Astrocyte of the spinal cord (primary cell): ENCODE measurements at places on chromosomes 11 and 22.

DNA sequence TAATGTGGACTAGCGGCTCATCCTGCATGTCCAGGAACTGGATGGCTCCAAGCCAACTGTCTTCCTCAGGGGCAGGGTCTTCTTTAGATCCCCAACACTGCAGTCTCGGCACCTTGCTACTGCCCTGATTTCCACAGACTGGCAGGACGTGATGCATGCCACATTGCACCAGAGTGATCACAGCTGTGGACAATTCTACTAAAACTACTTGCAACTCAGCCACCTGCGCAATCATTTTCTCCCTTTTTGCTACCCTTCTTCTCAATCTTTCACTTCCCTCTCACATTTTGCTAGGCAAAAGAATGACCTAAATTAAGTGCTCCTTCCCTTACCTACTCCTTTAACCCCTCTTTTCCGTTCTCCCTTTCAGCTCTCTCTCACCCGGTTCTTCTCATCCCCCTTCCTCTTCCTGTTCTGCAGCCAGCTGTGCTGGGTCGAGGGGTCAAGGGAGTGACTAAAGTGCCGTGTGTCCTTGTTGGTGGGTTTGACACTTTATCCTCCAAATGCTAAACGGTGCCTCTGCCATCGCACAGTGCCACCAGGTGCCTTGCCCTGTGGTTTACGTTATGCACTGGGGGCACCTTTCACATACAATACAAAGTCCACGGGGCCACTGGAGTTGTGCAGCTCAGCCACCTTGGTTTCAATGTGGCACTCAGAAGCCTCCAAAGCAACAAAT lies 11.5 kb upstream of the PEX26 start:
- no peak for DNase-seq

DNA sequence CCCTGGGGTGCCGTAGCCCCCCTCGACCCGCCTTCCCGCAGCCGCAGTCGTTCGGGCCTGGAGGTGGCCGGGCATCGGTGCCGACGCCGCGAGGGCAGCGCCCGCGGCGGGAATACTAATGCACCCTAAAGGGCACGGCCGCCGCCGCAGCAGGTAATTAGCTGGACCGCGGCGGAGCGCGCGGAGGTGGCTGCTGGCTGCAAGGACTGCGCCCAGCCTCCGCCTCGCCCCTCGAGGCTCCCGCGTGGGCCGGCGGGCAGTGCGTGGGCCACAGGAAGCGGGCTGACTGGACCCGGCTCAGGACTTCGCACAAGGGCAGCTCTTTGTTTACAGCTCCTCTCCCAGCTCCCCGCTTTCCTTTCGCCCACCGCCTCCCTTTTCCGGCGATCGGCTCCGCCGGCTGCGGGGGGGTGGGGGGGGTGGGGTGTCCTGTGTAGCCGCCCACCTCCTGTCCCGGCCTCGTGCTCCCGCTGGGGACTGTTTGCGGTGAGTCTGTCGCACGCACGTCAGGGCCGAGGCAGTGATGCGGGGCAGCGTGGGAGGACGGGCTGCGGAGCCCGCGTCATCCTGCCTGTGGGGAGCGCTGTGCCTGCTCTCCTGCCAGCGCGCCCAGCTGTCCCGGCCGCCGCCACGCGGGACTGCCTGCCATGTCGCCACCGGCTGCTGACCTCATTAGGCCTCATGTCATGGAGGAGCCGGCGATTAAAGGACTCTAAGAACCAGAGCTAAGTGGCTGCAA lies 53.2 kb downstream of the GRIK4 start:
- peak; percentile 25 for DNase-seq

DNA sequence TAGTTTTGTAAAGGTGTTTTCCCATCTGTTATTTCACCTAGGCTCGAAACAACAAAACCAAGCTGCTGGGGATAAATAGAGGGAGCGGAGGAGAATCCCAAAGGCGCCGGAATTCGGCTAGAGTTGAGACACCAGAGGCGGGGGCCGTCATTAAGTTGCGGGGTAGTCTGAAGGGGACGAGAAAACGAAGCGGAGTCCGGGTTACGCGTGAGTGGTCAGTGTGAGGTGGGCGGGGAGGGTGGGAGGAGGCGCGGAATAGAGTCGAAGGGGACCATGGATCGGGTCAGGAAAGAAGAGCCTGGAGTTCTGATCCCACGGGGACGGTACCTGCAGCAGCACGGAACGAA lies 361 bp downstream of the SRPRA start:
- DNase-seq, result no peak

DNA sequence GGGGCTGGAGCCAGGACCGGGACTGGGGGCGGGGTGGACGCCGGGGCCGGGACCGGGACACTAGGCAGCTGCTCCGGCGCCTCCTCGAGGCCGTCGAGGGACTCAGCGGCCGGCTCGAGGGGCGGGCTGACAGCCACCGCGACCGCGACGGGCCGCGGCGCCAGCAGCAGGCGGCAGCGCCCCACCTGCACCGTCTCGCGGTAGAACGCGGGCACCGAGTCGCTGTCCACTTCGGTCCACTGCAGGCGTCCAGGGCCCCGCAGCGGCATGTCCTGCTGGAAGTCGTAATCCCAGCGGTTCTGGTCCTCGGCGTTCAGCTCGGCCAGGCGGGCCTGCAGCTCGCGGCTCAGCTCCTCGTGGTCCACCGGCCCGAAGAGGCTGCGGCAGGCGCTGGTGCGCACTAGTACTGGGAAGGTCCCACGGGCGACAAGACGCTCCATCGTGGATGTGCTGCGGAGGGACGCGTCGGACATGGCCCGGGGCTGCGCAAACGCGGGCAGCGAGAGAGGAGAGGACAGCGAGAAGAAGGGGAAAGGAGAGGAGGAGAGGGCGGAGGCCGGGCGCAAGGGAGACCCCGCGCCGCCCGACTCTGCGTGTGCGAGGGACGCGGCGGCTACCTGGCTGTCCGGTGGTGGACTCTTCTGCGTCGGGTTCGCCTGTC lies 428 bp downstream of the CDKN1C start:
- DNase-seq, result peak; percentile 42

- no peak for DNase-seq
Observed at GRCh38 chr11:8477151-8477550, 116.9 kb downstream of the STK33 start.

DNA sequence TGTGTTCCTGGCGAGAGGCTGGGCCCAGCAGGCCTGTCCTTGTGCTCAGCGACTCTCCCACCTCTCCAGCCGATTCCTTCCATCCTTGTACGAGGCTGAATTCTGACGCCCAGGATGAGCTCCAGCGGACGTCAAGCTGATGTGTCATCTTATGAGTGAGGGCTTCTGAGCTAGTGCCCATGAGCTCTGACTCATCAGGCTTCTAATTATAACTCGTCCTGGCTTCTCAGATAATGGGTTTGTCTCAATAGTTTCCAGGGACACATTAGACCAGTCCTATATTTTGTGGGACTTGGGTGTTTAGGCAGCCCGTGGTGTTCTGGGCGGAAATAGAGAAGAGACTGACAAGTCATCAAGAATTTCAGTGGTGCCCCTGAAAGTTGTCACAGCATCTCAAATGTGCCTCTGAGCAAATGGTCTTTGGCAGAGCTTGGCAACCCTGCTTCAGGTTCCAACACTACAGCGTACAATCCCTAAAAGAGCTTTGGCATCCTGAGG lies 108.2 kb upstream of the CD44 start:
- peak; percentile 97 for DNase-seq

DNA sequence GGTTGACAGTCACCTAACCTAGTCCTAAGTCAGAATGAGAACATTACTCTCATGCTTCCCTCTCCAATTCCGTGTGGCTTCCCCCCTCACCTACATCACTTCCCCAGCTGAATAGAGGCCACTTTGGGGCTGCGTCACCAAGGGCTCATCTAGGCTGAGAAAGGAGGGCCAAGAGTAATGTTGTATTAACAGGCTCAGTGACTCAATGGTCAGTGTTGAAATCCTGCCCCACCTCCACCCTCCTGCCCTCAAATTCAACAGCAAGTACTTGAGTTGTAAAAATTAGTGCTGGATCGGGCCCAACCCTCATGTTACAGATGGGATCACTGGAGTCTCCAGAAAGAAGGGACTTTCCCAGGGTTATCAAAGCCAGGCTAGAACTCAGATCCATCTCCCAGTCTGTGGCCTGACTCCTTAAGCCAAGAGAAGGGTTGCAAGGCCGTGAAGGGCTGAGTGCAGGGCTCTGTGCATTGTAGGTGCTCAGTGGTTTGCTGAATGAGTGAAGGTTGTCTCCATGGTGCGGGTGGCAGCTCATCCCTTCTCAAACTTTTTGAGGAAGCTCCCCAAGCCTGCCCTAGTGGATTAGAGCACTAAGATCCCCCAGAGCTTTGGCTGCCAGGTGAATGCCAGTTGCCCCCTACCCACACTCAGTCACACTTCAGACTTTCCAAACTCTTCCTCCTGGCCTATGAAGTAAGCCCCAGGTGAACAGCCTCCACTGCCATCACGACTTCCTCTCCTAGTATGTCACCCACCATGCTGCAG lies 3.2 kb downstream of the DGAT2 start:
- peak; percentile 10 for DNase-seq

GRCh38 chr11:63775191-63775590 lies 6.6 kb upstream of the ZFTA start:
- no peak for DNase-seq

GRCh38 chr11:113311536-113311935 lies 2.8 kb upstream of the TTC12 start:
- DNase-seq, result no peak

- no peak for DNase-seq
Observed at GRCh38 chr11:18063125-18063524, 17.1 kb upstream of the TPH1 start.

DNA sequence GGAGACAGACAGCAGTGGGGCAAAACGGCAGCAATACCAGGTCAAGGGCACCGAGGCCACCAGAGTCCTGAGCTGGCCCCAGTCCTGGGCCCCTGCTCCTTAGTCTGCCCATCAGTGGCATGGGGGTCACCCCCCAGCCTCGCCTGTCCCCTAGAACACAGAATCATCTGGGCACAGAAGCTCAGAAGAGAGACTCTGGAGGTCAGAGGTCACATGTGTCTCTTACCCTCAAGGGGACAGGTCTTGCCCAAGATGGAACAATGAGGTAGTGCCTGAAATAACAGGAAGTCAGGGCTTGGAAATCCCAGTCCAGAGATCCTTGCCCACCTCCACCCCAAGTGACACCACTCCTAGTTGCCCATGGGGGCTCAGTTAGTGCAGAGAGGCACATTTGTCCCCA lies 20.6 kb downstream of the PDE2A start:
- DNase-seq, result no peak

DNA sequence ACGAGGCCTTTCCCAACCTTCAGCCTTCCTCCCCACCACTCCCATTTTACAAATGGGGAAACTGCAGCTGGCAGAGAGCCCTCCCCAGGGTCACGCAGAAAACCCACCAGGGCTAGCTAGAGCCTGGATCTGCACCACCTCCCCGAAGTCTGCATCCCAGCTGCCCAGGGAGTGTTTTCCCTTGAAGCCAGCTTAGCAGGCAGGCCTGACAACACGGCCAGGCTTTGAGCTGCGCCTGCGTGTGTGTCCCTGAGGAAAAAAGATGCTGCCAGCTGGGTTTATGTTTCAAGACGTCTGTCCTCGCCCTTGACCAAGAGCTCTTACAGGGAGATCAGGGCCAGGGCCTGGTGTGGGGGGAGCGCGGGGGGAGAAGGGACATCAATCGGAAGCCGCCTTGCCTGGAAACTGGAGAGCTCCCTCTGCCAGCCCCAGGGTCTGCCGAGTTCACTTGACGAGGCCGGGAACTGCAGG lies 20.3 kb downstream of the WNT11 start:
- peak; percentile 3 for DNase-seq

- DNase-seq, result no peak
Observed at GRCh38 chr22:17194213-17194612, 25.0 kb downstream of the ADA2 start.

DNA sequence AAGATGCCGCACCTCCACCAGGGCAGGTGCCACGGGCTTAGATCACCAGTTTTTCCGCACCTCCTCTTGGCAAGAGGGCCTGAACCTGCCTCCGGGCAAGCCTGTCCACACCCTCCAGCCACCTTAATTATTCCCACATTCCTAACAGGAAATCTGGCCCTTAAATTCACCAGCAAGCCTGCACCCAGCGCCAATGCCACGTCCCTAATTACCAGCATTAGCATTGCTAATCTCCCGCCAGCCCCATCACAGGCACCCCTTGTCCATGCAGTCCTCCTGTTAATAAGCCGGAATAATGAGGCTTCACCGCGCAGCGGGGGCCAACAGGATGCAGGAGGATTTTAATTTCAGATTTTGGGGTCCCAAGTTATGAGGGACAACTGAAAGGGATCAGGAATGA lies 69.7 kb downstream of the PHF21B start:
- no peak for DNase-seq

GRCh38 chr11:762421-763072 lies 14.7 kb downstream of the GATD1 start:
- DNase-seq, result peak; percentile 65

DNA sequence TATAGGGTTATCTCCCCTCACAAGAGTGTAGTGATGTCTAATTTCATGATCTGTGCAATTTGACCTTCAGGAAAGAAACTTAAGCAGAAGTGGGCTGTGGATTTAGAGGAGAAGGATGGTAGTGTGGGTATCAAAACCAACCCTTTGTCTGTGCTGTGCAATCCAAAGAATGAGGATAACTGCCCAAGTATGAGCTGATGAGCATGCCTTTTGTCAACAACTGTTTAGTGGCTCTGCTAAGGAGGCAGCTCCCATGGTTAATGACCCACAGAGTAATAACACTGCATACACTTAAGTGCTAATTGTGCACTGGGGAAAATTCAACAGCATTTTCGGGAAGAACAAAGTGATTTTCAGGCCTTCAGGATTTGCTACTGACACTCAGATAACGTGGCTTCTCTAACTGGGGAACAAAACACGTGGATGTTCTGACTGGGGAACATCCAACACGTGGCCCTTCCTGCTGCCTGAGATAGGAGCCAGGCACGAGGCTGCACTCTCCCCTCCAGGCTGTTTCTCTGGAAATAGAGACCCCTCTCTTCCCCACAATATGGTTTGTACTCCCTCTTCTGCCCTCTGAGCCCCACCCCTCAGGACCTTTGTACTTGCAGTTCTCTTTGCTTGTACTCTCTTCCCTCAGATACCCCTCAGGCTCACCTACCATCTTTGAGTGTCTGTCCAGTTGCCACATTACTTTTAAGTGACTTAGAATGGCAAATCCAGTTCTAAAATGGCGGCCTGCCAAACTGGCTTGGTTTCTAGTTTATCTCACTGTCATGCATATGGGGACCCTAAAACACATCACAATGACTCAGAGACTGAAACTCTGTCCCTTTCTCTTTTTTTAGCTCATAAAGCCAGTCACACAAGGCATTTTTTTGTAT lies 234.9 kb upstream of the POU2AF2 start:
- no peak for DNase-seq

DNA sequence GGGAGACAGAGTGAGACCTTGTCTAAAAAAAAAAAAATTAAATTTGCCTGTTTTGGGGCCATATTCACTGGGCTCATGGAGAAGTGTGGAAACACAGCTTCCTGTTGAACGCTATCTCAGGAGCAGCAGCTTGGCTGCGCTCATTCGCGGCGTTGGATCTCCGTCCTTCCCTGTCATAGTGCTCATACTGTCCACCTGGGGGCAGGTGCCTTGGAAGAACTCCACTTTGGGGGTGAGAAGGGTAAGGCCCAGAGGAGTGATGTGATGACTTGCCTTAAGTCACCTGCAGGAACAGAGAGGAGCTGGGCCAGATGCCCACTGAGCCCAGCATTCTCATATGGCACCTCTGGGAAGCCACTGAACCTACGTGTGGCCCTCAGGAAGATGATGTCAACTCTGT lies 82.8 kb downstream of the CABIN1 start:
- no peak for DNase-seq
